ENCODE measurements at places on chromosomes 11 and 22.

DNA sequence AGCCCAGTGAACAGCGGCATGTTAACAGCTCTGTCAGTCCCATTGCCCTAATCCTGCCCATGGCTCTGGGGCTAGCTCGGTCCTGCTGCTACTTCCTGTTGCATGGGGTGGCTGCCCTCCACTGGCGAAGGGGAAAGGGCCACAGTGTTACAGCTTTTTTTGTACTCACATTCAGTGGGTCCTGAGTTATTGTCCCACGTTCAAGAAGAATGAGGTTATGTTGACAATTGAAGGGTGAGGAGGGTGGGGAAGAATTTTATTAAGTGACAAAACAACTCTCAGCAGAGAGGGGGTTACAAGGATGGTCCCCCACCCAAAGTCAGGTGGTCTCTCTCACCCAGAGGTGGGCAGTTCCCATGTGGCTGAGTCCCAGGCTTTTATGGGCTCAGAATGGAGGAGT is 17.7 kb upstream of the MS4A7 start:
- DNase-seq = no peak

DNA sequence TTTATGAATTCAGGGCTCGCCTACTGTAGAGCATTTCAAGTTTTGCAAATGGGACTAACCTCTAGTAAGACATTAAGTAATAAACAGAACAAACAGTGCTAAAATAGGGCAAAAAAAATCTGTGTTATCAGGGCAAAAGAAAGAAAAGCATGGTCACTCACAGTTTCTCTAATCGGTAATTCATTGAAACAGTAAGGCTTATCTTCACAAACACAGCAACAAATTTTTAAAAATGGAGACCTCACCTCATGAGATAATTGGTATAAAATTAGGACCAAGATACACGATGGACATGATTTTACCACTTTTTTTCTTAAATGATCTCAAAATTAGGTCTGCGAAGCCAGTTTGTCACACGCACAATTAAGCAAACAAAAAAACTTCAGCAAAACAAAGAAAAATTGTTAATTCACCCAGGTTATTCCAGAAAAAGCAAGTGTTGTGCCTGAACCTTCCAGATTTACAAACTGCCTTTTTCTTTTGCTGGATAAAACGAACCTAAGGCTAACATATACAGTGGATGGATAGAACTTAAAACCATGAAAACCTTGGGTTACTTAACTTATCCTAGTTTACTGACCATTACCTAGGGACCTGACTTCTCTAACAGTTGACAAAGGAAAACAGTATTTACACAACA is 1.4 kb downstream of the TMEM123 start:
- DNase-seq = no peak

- DNase-seq = no peak
Observed at GRCh38 chr11:127126986-127127385, 126.4 kb upstream of the KIRREL3 start.

DNA sequence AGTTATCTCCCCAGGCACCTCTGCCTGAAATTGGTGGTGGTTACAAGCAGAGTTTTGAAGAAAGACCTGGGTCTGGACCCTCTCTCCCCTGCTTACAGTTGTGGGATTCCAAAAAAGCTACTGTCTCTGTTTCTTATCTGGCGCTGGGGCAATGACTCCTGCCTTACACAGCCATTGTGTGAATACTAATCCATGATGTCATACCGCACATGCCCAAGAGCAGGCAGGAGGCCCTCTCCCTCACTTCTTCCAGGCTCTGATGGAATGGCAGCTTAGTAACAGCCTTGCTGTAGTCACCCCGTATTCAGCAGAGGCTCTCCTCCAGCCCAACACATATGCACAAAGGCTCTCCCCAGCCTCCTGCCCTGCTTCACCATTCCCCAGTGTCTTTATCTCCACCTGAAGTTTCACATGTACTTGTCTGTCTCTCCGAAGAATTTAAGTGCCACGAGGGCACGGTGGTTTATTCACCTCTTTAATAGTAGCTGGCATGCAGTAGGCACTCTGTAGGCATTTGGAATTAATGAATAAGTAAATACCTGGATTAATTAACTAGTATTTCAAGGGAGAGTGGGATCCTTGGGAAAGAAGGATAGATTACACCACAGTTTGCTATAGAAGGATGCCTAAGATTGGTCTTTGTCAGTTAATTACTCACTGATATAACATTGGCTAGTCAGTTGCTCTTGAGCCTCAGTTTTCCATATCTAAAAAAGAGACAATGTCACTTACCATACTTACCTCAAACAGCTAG is 165.6 kb downstream of the ETS1 start:
- DNase-seq = no peak

DNA sequence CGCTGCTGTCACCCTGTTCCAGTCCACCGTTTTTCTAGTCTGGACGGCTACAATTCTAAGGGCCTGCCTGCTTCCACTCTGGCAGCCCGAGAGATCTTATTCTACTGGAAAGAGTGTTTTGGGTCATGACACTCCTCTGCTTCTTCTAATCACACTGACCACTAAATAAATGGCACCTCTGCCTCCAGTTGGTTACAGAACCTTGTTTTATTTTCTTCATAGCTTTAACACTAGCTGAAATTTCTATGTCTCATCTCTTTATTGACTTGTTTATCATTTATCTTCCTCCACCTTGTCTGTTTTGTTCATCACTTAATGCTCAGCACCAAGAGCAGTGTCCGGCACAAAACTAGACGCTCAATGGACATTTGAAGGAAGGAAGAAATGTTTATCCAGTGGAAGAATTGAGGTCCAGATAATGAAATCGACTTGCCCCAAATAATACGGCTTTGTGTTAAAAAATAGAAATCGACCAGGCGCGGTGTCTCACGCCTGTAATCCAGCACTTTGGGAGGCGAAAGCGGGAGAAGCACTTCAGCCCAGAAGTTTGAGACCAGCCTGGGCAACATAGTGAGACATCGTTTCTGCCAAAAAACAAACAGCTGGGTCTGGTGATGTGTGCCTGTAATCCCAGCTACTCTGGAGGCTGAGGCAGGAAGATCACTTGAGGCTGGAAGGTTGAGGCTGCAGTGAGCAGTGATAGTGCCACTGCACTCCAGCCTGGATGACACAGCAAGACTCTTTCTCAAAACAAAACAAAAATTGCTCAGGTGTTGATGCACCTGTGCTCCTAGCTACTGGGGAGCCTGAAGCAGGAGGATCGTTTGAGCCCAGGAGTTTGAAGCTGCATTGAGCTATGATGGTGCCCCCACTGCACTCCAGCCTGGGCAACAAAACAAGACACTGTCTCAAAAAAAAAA is 693 bp upstream of the PRR14L start:
- DNase-seq = no peak

GRCh38 chr22:50269573-50269969 is 609 bp downstream of the MAPK11 start:
- peak; percentile 82 for DNase-seq

GRCh38 chr11:126095745-126096144 is 33.1 kb upstream of the CDON start:
- peak; percentile 6 for DNase-seq

GRCh38 chr11:33437529-33437928 is 180.3 kb downstream of the HIPK3 start:
- no peak for DNase-seq

DNA sequence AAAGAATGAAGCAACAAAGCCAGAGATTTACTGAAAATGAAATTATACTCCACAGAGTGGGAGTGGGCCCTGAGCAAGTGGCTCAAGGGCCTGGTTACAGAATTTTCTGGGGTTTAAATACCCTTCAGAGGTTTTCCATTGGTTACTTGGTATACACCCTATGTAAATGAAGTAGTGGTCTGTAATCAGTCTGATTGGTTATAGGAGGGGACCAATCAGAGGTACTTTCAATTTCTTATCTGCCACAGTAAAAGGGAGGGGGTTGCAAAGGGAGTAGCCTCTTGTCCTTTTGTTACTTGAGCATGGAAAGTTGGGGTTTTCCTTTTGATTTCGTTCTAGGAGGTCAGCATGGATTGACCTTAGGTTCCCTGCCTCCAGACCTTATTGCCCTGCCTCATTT is 63.5 kb downstream of the ATM start:
- DNase-seq = no peak

DNA sequence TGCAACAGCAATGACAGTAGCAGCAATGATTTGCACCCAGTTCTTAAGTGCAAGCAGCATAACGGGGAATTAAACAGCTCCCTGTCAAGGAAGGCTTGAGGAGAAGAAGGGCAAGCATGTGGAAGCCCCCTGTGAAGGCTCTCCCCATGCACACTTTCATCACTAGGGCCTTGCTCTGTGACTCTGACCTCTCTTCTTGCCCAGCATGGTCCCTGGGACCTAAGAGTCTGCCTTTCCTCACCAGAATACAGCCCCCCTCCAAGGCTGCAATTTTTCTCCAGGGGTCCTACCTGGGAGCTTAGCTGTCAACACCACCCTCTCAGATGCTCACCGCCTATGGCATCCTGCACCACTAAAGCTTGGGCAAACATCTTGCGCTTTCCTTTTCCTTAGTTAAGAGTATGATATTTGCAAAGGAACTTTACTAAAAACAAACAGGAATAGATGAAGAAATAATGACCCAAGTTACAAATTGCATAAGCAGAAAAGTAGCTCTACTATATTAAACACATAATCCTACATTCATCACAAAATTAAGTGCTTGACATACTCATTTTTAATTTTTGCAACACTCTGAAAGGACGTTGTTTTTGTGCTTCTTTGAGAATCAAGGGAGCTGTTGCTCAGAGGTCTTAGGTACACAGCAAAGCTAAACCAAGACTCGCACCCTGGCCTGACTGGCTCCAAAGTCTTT is 187.6 kb downstream of the ADAMTS15 start:
- no peak for DNase-seq

DNA sequence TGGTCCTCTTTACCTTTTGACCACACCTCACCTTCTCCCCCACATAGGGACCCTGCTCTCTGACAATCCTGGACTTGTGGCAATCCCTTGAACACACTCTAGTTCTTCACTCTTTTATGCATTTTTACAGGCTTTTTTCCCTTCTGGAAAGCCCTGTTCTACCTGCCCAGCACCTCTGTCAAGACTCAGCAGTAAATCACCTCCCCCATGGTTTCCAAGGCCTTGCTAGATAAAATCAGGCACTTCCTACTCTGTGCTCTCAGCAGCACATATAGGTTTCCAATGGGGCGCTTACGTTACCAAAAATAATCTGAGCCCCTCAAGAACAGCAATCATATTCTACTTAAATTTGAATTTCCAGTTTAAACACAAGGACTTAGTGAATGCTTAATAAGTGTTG is 53.9 kb downstream of the ETS1 start:
- DNase-seq = no peak

DNA sequence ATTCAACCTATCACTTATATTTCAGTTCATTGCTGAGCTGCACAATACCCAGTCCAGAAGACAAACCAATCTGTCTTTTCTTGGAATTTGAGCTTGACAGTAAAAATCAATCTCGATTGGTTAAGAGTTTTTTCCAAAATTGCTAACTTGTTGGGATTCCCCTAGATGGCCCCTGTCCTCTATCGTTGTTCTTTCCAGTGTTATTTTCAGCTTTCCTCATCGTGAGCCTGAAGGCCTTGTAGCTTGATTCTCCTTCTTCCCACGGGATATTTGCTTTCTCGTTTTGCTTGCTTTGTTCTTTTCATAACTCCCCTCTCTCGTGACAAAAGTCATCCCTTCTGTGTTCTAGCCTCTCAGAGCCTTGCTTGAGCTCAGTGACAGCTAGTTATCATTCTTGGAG is 3.1 kb downstream of the OR8B8 start:
- peak; percentile 7 for DNase-seq

GRCh38 chr11:69160296-69161116 is 4.8 kb downstream of the SMIM38 start:
- no peak for DNase-seq

GRCh38 chr11:83976086-83976485 is 689.9 kb upstream of the CCDC90B start:
- DNase-seq = no peak

DNA sequence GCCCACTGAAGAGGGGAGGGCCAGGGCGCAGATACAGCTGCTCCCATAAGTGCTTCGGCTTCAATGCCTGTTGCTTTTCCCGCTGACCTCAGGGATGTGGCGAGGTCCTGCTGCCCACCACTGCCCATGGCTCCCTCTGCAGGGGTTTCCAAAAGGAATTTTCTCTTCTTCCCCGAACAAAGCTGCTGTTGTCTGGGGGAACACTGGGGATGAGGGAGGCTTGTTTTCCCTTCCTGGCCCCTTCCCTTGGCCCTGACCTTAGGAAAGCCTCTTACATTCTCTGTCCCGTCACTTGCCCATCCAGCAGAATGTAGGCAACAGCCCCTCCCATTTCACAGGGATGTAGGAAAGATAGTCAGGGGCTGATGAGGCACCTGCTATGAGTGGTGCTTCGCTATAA is 34.8 kb downstream of the CD82 start:
- no peak for DNase-seq

Data from H7 (cell line).